Cortex of kidney (tissue), 1 donor: ENCODE measurements at places on chromosomes 4 and X.

DNA sequence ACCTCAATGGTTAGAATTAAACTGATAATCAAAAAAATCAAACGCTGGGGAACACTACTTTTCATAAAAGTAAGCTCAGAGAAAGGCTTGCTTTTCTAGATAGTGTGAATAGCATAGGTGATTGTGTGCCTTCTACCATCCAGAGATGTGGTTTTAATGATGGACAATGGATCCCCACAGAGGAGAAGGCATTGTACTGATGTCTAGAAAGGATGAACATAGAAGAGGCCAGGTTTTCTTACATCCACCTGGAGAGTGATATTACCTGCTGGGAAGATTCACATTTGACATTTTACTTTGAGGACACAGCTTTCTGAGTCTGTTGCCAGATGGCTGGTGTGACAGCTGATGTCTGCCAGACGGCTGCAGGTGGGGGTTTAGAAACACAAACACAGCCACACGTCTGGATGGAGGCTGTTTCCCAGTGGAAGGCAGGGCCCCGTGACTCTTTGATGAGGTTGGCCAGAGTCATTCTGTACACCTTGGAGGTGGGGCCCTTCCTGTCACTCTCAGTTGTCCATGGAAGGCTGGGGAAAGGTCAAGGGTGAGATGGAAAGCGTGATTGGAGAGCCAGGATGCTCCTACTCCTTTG lies 114.4 kb downstream of the PSAPL1 start:
- DNase-seq = no peak

DNA sequence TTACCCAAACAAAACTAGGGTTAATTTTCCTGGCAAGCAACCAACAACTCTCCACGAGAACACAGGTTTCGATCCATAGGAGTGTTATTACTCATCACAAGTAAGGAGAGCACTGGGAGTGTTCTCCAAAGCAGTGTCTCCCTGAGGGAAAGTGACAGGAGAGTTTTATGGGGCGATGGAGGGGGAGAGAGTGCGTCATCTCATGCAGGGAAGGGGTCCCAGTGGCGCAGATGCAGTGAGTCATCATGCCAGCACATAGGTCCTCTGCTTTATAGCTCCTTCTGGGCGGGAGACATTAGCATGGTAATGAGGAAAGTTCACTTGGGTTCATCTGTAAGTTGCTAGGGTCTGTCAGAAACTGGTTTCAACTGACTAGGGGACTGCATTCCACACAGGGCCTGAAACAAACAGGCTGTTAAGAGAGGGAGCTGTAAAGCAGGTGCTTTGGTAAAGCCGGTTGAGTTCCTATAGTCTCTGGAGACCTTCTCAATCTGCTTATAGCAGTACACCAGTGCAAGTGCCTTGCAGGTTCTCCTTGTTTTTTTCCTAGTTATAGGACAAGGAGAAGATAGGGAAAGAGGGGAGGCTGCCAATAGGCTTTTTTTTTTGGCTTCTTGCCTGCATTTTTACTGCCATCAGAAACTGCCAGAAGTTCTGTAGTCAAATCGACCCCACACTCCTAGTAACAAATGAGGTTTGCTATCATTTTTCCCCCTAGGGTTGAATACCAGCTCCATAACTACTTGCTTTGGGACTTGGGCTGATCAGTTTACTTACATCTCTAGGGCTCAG lies 12.8 kb upstream of the BOD1L1 start:
- DNase-seq = no peak

- no peak for DNase-seq
Measured at GRCh38 chr4:5019274-5019673, at the start of gene CYTL1. Gene CYTL1, minus strand, starts transcription at chr4:5019458. Its CDS starts 13 bp downstream, at chr4:5019445.

DNA sequence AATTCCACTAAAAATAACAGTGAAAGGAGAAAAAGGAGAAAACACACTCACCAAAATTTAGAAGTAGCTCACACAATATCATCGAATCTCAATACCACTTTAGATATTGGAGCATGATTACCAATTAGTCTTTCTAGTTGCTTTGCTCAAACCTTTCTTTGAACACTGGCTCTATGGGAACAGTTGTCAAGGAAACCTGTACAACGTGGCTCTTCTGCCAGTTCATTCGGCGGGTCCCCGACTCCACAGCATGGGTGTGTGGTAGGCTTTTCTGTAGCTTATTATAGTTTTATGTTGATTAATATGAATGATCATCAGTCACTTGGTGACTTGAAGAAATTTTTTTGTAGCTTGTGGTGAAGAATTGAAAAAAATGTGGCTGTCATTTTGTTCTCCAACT lies 50.2 kb upstream of the TMEM150C start:
- no peak for DNase-seq

GRCh38 chr4:21512353-21512752 lies 436.2 kb downstream of the KCNIP4 start:
- DNase-seq = no peak

- DNase-seq = no peak
Measured at GRCh38 chr4:176735300-176735699, 57.4 kb downstream of the VEGFC start.

- no peak for DNase-seq
Measured at GRCh38 chr4:142264961-142265360, 581.1 kb downstream of the INPP4B start.

DNA sequence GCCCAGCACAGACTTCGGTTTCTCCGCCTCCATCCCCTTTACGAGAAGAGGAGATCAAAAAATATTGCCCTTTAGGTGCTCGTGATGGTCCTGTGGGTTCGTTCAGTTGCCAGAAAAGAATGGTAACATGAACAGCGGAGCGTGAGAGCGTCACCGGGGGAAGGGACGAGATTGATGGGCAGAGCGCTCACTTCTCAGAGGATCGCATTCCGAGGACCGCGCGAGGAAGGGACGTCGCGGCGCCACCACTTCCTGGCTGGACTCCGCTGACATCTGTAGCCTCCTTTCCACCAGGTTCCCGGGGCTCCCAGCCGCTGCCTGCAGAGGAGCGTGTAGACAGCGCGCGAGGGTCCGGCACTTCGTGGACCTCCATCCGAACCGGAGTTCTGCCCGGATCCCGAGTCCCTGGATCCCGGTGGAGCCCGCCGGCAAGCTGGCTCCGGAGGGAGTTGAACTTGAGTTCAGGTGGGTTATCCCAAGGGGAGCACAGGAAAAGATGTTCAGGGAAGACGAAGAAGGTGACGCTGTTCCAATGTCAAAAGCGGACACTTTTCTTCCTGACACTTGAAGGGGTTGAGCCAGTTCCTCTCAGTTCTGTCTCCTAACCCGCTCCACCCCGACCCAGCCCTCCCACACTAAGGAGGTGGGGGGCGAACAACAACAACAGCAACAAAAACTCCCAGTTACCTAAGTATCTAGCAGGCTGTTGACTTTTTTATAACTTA lies 484 bp downstream of the GALNTL6 start:
- no peak for DNase-seq

DNA sequence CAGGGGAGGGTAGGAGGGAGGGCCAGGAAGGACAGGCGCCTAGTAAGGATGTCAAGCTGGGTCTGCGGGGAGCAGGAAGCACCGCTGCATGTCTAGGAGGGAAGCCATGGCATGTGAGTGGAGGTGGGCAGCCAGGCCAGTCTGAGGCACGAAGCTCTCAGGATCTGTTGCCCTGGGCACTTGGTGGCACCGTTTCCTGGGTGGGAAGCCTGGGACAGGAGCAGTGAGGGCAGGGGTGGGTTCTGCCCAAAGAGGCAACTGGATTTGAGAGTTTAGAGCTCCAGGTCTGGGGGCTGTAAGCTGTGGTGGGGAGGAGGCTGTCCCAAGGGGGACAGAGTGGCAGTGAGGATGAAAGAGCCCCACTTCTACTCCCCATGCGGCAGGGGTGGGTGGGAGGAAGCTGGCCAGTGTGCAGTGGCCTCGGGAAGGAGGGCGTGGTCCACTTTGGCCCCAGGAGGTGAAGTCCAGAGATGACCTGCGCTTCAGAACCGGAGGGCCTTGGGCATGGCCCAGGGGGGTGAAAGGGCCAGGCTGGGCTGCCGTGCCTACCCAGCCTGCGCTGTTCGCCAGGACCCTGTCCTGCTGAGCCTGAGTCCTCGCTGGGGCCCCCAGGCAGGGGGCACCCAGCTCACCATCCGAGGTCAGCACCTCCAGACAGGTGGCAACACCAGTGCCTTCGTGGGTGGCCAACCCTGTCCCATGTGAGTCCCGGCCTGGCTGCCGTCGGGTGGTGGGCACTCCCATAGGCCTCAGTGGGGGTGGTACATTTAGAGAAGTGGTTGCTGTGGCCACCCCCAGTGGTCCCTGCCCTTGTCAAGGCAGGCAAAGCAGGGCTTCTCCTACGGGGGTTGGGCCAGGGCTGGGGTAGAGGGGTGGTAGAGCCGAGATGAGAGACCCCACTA lies 8.3 kb upstream of the SRPK3 start:
- no peak for DNase-seq
